ENCODE measurements at places on chromosomes 4 and X.

- DNase-seq: no peak
These were observed 4.5 kb upstream of the MAGEA11 start for GRCh38 chrX:149707147-149707901.

GRCh38 chr4:77158487-77158861 is 1.5 kb downstream of the CCNG2 start:
- no peak for DNase-seq

GRCh38 chr4:2761035-2761923 is 5.1 kb upstream of the TNIP2 start:
- DNase-seq: no peak

GRCh38 chr4:74418063-74418670 is 26.8 kb upstream of the AREG start:
- DNase-seq: no peak

DNA sequence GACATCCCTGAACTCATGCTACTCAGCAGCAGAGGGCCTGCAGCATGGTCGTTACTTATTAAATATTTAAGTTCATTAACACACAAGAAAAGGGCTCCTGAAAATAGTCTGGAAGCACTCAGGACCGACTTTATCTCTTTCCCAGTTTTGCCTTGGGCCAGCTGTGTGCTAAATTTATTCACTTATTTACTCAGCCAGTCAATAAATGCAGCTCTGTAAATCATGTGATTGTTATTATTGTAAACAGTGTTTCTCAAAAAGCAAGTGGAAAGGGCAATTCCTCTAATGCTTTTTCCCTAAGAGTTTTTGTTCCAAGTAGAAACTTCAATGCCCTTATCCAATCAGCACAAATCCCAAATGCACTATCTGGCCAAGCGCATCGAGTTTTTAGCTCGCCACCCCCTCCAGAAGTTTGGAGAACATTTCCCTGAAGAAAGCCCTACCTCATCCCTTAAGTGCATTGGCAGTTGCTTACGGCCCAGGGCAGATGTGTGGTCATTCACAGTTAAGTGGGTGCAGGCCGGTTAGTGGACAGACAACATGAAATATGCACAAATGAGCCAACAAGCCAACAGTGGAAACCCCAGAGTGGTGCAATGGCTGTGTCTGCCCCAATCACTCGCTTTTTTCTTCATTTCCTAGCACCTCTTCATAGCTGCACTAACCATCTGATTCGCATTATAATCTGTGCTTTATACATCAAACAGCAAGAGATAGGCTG is 125.8 kb downstream of the SMIM20 start:
- DNase-seq: no peak

DNA sequence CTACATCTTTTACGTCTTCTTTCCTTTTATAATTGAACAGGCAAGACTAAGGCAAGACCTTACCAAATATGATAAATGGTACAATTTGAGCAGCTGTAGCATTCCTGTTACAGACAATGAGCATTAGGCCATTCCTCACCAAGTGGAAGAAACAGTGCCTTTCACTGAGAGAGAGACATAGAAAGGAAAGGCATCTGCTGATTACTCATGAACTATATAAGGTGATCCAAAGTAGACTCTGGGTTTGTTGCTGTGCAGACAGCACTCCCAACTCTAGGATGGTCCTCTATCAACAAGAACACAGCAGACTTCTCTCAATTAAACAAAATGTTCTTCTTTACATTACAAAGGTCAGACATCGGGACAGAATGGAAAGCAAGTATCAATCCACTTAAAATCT is 91.9 kb downstream of the FAM13A start:
- DNase-seq: no peak

DNA sequence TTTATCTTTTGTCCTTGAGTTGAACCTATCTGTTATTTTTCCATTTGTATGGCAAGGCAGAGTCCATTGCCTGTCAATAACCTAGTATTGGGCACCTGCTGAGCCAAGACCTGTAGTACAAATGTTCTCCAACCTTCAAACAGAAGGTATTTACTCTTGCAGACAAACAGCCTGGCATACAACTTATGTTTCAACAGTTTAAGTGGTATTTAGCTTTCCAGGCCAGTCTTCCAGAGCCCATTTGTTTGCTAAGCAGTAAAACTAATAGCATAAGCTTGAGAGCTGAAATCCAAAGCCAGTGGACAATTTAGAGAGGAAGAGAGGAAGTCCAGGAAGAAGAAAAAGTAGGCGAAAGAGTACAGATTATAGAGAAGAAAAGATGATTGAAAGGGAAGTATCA is 979.3 kb downstream of the GLUD2 start:
- no peak for DNase-seq

DNA sequence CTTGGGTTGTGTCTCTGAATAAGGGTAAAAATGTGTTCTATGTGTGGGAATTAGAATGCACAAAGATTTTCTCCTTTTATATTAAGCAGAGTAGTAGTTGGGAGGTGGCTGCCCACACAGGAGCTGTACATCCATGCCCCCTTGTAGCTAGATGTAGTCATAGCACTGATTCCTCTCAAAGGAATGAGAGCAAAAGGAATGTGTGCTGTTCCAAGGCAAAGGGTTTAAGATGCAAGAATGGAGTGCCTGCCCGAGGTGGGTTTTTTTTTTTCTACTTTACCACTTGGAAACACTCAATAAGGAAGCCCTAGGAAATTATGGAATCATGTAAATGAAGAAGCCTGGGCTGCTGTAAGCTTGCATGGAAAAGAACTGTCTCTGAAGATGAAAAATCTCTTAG is 2183.2 kb upstream of the AGA start:
- no peak for DNase-seq

DNA sequence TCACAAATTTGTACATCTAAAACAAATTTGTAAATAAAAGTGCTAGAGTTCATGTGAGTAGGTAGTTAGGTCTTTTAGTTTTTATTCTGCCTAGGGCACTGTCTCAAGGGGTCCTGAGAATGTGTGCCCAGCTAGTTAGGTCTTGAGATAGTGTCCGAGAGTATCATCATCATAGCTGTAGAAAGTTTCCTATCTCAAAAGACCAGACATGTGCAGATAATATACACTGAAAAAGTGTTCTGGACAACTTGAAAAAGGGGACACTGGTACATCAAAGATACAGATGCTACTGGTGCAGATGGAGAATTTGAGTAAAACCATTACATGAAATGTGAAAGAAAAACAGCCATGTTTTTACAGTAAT is 1.8 kb upstream of the ZCCHC4 start:
- no peak for DNase-seq

DNA sequence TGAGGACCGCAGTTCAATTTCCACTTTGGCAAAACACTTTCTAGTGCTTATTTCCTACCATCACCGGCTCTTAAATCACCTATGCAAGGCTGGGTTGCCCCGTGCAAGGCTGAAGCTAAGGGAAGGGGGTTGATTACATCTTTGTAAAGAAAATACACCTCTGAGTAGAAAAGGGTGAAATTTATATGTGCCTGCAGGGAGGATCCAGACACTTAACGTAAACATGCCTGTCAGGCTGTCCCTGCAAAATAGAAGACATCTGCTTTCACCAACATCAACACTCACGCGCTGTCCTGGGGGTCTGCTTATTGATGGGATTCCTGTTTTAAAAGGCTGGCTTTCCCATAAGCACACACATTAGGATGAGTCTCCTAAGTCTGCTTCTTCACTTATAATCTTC is 92.0 kb downstream of the PRKX start:
- DNase-seq: no peak

DNA sequence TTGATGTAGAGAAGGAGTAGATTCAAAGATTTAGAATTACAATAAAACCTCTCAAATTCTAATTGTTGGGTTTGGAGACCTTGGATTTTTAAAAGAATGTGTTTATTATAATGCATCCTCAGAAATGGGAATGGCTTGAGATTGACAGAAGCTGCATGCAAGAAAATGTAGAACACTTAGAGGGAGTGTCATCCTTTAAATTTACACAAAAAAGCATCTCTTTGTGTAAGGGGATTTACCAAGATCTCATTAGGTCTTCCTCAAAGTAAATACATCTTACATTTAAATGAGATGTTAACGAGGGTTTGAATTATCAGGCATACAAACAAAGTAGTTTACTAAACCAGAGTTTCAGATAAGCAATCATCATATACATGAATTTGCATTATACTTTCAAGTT is 615.0 kb downstream of the FAM133A start:
- DNase-seq: no peak

- DNase-seq: no peak
These were observed 26.6 kb upstream of the HTRA3 start for GRCh38 chr4:8242782-8243560.

DNA sequence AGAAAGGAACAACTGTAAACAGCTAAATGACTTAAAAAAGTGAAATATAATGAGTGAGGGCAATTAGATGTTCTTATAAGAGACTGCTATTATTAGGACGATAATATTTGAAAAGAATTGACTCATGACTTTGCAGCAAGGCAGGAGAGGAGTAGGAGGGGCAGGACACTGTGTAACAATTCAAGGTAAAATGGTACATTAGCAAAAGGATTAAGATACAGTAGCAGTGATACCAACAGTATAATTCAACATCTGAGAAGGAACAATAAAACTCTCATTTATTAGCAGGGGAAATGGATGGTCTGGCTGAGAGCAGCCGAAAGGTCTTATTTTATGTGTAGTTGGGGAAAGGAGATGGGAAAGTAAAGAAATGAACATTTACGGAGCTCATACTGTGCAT is 315.5 kb upstream of the BOD1L1 start:
- no peak for DNase-seq

DNA sequence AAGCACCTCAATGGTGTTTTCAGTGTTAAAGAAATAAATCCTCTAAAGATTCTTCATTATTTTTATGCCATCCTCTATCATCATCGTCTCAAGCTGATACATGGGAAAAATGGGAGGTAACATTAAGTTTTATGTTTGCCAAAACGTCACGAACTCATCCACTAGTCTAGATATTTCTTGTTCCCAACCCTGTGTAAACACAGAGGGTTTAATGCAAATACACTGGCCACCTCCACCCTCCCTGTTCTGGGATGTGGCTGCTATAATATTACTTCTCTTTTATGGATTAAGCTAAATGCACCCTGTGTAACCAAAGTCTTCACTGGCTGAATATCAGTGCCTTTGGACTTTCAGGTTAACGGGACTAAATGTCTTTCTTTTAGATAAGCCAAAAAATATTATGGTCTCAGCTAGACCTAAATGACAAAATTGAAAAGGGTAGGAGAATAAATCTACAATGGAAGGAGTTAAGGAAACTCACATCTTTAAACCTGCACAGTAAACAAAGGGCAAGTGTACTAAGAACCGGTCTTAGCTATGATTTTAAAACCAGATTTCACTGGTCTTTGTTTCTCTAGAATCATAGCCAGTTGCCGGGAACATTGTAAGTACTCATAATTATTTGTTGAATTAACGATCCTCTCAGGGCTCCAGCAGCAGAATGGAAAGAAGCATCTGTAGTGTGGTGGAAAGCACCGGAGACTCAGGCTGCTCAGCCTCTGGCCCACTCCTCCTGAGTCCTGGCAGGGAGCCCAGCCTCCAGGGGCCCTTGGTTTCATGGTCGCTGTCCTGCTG is 103.5 kb upstream of the NOCT start:
- no peak for DNase-seq

GRCh38 chrX:19753368-19753767 is 134.0 kb downstream of the SH3KBP1 start:
- no peak for DNase-seq

- no peak for DNase-seq
These were observed 55.6 kb downstream of the NBDY start for GRCh38 chrX:56784666-56785065.

GRCh38 chr4:14920237-14920636 is 82.0 kb upstream of the CPEB2 start:
- DNase-seq: no peak

DNA sequence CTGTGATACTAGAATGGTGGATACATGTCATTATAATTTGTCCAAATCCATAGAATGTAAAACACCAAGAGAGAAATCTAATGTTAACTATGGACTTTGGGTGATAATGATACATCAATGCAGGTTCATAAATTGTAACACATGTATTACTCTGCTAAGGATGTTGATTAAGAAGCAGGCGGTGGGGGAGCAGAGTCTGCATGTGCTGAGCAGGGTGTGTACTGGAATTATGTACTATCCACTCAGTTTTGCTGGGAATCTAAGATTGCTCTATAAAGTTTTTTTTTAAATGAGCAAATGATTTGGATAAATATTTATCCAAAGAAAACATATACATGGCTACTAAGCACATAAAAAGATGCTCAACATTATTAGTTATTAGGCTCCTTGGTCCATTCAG is 15.0 kb upstream of the MANBA start:
- no peak for DNase-seq

DNA sequence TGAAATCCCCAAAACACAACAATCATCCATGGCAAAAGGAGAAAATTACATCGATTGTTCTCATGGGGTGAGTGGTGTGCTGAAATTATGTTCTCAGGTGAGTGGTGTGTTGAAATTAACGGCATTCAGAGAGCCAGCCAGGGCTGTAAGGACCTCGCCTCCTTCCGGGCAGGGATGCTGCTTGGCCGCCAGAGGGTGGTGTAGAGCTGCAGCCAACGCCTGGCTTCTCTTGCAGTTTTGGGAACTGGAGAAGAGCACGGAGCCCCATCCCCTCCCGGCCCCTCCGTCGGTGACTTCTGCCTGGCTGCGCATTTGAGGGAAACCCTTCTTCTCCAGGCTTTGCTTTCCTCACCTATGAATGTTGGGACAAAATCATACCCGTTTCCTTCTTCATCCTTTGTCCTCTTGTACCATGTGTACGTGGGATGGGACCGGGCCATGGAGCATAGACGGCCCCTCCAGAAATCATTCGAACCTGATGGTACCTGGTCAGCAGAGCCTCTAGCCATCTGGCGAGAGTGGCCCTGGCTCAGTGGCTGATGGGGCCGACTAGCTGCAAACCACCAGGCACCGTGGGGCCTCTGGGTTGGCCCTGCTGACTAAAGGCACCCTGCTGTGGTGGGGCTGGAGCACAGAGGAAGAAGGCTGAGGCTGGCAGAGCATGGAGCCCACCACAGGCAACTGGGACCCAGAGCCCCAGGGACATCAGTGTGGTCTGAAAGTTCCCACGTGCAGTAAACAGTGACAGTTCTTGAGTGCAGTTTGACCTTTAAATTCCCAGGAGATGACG is 28.4 kb downstream of the TRMT44 start:
- DNase-seq: peak; percentile 30

GRCh38 chr4:47478804-47479203 is 6.3 kb upstream of the ATP10D start:
- no peak for DNase-seq

DNA sequence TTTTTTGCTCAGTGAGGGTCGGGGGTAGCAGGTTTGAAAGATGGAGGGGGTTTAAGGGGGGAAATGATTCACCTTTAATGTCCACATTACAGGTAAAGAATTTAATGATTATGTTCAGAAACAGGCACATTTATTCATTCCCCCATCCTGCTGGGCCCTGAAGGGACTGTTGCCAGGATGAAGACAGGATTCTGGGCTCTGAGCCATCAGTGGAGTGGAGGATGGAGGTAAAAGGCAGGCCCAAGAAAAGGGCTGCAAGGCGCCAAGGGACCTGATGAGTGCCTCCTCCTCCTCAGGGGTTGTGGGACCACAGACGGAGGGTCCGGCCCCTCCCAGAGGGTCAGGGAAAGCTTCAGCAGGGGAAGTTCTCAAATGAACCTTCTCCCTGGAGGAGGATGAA is 40.4 kb upstream of the PROM1 start:
- DNase-seq: no peak
